Stimulated activated effector memory CD8-positive, alpha-beta T cell treated with anti-CD3 and anti-CD28 coated beads, Interleukin-12 subunit alpha, Interleukin-12 subunit beta, amount 100 ng/mL, for 72 hours (primary cell): ENCODE measurements at places on chromosomes 6 and 20.

DNA sequence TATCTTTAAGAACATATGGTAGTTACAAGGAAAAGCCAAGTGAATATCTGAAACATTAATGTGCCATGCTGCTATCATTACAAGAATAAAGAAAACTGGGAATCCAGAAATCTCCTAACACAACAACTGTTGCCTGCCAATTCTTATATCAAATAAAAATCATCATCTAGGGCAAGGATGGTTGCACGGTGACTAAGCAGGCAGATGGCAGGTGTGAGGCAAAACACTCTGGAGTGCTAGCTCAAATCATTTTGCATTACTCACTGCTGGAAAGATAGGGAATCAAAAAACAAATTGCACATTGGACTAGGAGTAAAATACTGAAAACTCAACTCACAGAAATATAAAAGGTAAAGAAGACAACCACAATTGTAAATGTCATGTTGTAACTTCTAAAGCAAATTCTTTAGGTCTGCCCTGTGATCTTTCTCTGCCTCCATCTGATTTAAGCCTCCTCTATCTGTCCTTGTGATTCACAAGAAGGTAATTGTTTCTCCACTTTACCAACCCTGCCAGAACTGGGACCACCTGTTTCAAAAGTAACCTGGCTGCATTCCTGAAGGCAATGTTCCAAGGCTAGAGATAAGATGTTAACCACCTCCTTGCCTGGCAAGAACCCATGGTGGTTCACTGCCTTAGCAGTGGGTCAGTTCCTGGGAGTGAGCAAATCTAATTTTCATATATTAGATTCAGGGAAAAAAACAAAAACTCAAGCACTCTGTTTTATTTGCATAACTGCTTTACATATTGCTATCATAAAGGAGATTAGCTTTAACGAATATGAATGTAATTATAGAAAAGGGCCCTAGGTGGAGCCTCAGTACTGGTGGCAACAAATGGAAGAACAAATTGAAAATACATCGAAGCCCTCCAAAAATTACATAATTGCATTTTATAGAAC lies 33.1 kb upstream of the LCA5 start:
- no peak for DNase-seq

DNA sequence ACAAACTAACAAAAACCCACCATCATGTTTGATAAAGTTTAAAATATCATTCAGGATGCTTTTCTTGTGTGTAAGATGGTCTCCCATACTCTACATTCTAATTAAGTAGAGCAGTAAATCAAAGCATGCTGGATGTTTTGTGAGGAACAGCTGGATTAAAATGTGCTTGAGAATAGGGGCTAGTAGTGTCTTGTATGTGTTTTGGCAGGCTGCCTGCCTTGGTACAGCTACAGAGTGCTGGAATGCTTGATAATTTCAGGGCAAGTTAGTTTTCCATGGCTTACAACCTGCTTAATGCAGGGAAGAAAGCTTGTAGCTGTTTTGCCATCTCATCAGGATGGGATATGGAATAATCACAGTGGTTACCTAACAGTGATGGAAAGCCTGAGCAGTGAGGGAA lies 636.6 kb upstream of the MMS22L start:
- DNase-seq = no peak

DNA sequence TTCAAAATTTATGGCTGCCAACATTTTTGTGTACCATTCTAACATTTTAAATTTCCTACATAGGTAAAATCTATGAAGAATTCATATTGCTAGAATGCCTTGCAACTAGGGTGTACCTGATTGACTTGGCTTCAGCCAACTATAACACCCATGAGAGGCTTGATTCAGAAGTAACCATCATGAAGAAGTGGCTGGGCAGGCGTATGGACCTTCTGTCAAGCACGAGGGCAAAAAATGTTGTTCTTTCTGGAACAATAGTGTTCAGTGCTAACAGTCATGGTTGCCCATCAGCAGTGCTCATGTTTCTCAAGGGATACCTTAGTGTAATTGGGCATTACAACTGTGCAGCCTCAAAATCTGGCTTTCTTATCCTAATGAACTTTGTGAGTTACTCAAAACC lies 42.9 kb downstream of the ID4 start:
- no peak for DNase-seq

- DNase-seq = no peak
Measured at GRCh38 chr6:98833307-98834059, 891 bp upstream of the POU3F2 start.

DNA sequence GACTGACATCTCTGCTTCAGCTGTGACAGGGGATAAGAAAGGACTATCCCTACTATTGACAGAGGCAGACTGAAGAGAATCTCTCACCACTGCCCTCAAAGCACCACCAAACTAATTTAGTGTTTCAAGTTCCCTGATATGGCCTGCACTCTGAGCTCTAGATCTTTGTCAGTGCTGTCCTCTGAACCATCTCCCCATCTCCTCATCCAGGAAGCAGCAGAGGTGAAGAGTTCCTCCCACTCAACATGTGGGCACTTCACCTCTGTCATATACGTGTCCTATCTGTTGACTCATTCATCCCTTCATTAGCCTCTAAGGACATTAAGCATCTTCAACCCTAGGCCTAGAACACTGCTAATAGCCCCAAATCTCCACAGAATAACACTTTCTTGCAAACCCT lies 14.1 kb downstream of the FAM210B start:
- DNase-seq = no peak

GRCh38 chr20:59598625-59599310 lies 5.6 kb upstream of the PHACTR3 start:
- DNase-seq = no peak

- no peak for DNase-seq
Measured at GRCh38 chr20:7291946-7292345, 524.5 kb downstream of the BMP2 start.

- DNase-seq = no peak
Measured at GRCh38 chr6:4672772-4673171, 103.4 kb upstream of the CDYL start.

DNA sequence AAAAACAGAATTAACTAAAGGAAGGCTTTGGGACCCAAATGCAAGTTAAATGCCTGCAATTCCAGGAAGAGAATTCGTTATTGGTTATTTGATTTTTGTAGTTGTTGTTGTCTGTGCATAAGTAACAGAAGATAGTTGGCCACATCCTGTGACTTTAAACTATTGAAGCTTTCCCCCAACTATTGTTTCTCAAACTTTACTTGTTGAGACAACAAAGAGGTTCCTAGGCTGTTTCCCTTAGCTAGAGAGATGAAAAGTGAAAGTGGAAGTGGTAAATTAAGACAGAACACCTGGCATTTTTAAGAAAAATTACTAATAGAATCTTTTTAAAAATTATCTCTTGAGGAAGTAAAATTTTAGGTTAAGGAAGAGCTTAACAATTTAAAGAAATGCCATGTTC lies 525.2 kb downstream of the PKHD1 start:
- no peak for DNase-seq

DNA sequence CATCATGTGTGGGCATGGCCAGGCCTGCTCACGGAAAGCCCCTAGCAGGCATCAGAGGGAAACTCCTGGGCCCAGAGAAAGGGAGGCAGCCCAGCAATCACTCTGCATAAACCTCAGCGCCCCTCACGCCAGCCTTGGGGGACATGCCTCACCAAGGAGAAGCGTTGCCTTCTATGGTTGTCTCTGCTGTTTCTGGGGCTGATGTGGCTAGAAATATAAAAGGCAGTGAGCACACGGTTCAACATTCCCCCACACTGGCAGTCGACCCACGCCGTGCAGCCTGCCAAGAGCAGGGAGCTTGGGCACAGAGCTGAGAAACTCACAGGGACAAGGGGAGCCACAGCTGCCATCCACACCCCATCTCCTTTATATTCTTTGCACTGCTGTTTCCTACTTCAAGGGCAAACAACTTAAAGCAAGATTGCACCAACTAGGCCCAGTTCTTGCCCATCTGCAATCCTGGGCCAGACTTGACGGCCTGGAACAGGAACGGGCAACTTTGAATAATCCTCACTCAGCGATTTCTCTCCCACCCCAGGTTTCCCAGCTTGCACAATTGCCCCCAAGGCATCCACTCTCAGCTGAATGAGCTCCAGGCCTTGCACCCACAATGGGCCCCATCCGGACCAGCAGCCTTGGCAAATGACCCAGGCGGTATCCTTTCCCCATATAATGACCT lies 35.5 kb upstream of the FOXC1 start:
- DNase-seq = no peak

GRCh38 chr20:48224533-48225050 lies 439.3 kb upstream of the SULF2 start:
- no peak for DNase-seq

GRCh38 chr20:35283441-35284266 lies 918 bp downstream of the EIF6 start:
- DNase-seq = no peak

- no peak for DNase-seq
Measured at GRCh38 chr6:129992881-129993280, 25.5 kb upstream of the L3MBTL3 start.

DNA sequence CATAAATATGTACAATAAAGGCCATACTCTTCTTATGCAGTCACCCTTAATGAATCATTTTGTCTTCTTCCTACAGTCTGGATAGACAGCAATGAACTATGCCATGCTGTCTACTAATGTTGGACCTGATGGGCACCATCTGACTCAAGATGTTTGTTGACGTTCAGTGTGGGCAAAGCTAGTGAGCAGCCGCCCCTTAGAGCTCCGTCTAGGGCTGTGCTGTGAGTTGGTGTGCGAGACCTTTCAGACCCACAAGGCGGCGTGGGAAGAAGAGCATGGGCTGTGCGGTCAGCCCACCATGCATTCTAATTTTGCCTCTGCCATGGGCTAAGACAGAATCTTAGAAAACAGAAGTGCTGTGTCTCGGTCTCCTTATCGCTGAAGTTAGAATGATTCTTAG lies 829.4 kb downstream of the QKI start:
- DNase-seq = no peak

DNA sequence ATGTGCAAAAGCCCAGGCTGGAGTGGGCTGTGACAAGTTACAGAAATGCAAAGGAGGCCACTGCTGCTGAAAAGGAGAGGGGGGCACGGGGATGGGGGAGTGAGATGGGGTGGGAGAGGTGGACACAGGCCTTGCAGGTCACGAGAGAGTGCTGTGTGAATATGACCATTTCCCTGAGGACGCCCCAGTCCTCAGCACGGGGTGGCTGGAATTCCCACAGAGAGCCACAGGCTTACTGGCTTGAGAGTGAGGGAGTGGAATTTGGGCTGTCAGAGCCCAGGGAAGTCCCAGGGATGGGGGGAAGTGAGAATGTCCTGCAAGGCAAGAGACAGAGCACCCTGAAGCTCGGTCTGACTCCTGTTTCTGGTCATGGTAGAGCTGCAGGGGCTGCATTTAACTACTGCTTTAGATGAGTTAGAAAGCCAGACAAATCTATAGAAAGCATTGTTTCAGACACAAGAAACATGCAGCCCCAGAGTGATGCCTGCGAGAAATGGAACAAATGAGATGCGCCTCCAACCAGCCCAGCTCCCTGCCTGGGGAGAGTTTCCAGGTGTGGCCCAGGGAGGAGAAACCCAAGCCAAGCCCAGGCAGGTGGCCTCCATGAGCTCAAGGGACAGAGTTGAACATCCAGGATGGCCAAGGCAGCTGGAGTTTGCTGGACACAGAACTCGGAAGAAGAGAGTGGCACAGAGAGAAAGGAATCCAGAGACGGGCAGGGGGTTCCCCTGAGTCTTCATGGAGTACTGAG lies 30.5 kb downstream of the NPEPL1 start:
- peak; percentile 34 for DNase-seq

DNA sequence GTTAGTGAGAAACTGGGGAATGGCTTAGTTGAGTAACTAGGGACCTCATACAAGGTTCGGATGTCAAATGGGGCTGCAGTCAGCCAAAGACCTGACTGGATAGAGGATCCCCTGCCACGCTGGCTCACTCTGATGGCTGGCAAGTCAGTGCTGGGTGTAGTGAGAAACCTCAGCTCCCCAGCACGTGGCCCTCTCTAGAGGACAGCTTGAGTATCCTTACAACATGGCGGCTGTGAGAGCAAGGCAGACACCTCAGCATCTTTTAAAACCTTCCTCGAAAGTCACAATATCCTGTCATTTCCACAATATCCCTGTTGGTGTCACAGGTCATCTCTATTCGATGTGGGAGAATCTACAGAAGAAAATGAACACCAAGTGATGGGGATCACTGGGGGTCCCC lies 26.7 kb upstream of the IPCEF1 start:
- no peak for DNase-seq

- DNase-seq = no peak
Measured at GRCh38 chr6:31353384-31353945, 3.5 kb downstream of the HLA-B start.

DNA sequence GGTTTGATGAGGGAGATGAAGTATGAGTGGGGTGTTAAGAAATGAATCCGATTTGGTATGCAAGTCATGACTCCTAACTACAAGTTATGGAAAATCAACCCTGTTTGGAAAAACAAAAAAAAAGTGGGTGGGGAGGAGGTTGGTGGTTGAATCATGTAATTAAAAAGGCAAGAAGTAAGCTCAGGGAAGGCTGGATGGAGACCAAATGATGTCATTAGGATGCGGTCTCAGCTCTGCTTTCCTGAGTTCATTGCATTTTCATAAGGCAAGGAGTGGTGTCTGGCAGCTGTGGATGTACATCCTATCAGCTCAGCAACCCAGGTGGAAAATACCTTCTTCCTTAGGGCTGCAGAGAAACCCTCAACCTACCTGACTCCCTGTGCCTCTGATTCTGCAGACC lies 60.4 kb upstream of the AKAP12 start:
- DNase-seq = no peak

DNA sequence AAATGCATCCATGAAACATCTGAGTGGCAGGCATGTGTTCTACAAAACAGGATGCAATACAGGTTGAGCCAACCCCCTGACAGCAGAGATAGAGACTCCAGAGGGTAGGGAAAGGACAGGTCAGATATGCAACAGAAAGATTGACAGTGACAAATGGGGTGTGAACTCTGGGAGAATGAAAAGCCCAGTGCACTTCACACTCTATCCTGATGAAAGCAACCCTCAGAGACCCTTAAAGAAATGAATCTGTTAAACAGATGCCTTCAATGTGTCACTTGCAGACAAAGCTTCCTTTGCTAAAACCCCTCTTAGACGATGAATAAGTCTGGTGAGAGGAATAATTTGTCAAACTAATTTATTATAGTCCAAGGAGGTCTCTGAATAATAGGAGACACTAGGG lies 89.9 kb downstream of the RFPL4B start:
- DNase-seq = no peak

DNA sequence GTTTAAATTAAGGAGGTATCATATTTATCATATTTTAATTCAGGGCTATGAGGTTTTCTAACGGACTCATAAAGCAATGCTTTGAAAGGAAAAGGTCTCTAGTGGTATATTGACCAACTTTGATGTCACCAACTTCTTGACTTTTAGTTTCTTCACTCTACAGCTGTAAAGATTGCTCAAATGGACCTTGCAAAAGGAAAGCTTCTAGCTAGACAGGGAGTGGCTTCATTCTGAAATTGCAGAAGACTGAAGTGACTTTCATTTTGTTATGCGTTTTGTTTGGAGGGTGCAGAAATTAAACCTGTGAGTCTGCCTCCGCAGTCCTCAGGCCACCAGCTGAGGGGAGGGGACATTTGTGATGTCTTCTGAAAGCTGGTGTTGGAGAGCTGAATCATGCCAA lies 95.7 kb downstream of the SLC24A3 start:
- DNase-seq = no peak
